ENCODE measurements at places on chromosomes 5 and 9. TPM values are rescaled to one million over a fixed set of nuclear protein-coding genes. Genes with fewer than 3 reads are reported as not detected.

GRCh38 chr9:137665697-137666512 lies 47.1 kb downstream of the EHMT1 start:
- peak; percentile 45 for DNase-seq

- no peak for DNase-seq
Observed at GRCh38 chr9:72213906-72214305, 64.7 kb downstream of the GDA start.

GRCh38 chr5:31741496-31741895 lies 102.6 kb downstream of the PDZD2 start:
- no peak for DNase-seq

DNA sequence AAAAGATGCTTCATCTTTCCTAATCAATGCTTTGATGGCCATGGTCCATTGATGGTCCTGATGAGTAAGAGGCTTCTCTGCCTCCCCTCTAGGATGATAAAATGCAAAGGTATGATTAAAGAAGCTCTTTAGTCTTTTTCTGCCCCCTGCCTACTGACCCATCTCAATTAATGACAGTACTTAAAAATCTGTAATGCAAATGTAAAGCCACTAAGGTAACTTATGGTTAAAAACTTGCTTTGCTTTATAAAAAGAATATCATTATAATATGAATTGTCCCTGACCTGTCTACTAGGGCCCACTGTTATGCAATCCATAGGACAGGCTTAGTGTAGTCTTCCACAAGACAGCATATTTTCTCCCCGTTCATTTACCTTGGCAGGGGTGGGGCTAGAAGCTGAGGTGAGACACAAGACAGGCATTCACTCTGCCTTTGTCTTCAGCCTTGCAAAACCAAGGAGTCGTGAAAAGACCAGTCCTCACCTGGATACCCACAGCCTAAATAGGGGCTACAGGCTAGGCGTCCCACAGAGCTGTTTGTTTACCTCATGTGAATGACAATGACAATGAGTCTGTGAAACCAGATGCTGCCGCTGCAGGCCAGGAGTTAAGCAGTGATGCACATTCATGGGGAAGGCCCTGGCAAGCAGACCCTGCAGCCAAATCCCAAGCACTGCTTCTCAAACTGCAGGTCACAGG lies 60.4 kb downstream of the BNC2 start:
- DNase-seq = no peak

DNA sequence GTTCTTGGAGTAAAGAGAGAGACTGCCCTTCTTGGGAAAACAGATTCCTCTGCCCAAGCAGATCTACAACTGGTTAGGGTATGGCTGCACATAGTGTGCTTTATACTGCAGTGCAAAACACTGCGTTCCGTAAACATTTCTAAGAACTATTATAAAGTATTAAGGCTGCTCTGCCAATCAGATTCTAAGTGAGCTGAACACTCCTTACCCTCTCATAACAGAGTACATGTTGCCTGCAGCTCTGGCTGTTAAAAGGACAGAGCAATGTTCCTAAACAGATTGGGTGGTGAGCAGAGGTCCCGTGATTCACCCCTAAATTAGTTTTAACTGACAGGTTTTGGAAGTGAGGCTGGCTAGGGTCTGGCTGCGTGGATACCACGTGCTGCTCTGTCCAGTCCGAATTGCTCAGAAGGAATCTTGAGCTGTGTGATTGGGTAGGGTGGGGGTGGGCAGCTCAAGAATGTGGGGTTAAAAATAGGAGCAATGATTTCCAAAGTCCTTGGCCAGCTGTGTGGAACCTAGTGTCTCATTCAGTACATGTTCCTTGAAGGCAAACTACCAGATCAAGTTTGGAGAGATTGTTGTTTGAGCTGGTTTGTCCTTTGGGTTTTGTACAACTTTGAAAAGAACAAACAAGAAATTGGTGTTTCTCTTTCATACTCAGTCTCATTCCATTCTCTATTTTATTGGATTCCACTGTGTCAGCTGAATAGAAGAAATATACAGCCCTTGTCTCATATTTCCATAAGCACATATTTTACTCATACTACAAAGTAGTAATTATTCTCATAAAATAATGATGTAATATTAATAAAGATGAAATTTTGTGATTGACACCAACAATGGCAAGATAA lies 497.6 kb upstream of the CD180 start:
- DNase-seq = no peak

- no peak for DNase-seq
Observed at GRCh38 chr9:95924987-95925386, 49.5 kb downstream of the ERCC6L2 start.

- no peak for DNase-seq
Observed at GRCh38 chr5:65191554-65192135, 290.1 kb downstream of the ADAMTS6 start.

TBC1D2 gene
- total RNA-seq = 7.6 TPM

SPATA31A5 gene
- 0.10 TPM for total RNA-seq

HAVCR2 gene
- total RNA-seq = not detected
